ENCODE measurements at places on chromosomes 6 and 20.

GRCh38 chr6:138597336-138597735, 98.0 kb upstream of the NHSL1 start:
- DNase-seq, result no peak

DNA sequence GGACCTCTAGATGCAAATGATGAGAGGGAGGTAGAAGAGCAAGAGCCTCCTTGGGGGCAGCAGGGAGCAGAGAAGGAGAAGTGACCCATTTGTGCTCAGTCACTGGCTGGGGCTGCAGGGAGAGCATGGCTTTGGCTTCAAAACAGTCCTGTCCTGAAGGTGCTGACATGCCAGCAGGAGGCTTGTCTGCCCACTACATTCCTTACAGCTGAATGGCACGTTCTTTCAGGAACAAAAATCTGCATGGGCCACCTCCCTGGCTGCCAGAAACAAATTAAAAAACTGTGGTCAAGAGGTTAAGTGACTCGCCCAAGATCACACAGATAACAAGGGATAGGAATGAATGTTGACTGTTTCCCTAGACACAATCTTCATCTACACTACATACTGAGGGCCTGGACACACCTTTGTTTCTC, 188.8 kb downstream of the HIVEP2 start:
- DNase-seq, result no peak

- no peak for DNase-seq
Observed at GRCh38 chr6:117451671-117452070, 25.9 kb upstream of the ROS1 start.

GRCh38 chr6:6717953-6718352, 129.4 kb downstream of the LY86 start:
- no peak for DNase-seq

GRCh38 chr20:4724459-4725262, 3.0 kb downstream of the PRND start:
- DNase-seq, result no peak

DNA sequence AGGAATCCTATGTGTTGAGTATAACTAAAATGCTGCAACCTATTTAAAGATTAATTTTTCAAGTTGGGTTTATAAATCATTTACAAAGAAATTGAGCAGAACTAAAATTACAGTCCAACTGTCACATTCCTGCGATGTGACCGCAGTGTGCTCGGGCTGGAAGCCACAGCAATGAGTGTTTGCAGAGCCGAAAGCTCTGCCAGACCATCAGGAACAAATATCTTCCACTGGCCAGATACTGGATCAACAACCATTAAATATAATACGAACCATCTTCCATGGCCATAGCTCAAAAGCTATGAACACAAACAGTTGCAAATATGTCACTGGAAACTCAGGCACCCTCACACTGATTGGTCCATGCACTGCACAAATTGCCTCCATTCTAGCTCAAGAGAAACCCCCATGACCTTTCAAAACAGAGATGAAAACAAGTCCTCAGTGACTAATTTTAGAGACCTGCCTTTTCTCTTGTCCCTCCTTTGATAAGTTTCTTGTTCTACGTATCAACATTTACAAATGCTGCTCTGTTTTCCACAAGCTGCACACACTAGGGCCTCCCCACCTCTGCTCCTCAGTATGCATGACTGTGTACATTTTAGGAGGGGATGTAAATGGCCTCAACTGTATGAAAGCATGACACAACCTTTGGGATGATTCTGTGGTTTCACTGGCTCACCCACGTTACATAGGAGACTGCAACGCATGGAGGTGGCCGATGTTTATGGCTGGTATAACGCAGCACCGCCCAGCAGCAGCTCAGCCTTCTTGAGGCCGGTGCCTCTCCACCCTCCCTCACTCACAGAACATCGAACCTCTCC, 171.7 kb downstream of the WDR27 start:
- DNase-seq, result no peak

- DNase-seq, result no peak
Observed at GRCh38 chr20:58642441-58642840, 8.6 kb upstream of the STX16 start.

DNA sequence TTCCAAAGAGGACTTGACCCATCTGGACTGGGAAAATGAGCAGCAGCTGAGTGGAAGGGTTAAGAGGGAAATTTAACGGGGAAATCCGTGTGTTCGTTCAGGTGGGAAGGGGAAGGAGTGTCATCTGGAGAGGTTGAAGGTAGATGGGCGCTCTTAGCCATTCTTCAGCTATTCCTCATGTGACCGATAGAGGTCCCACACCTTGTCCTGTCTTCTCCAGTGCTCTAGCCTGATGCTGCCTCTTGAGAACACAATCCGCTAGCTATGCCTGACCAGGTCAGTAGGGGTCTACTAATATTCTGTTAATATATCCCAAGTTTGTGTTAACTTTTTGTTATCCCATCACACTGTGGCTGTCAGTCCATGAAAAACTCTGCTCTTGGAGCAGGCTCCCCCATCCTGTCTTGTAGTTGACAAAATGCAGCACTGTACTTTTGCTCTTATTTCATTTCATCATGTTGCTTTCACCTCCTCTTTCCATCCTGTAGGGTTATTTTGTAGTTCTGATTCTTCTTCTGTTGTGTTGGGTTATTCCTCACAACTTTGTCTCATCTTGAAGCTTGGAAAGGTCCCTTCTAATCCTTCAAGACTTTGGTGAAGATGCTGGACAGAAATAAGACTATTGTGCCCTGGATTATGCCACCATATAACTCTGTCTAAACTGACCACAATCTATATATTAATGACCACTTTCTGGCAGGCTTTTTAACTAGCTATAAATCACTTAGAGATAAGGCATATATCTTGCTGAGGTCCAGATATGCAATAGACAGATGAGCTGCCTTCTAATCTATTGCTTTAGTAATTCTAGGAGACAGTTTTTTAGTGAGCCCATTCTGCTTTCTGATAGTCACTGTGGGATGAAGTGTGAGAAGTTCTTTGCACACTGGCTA, 123.4 kb upstream of the SUPT3H start:
- no peak for DNase-seq

- no peak for DNase-seq
Observed at GRCh38 chr20:44405785-44406571, 50.5 kb downstream of the HNF4A start.

DNA sequence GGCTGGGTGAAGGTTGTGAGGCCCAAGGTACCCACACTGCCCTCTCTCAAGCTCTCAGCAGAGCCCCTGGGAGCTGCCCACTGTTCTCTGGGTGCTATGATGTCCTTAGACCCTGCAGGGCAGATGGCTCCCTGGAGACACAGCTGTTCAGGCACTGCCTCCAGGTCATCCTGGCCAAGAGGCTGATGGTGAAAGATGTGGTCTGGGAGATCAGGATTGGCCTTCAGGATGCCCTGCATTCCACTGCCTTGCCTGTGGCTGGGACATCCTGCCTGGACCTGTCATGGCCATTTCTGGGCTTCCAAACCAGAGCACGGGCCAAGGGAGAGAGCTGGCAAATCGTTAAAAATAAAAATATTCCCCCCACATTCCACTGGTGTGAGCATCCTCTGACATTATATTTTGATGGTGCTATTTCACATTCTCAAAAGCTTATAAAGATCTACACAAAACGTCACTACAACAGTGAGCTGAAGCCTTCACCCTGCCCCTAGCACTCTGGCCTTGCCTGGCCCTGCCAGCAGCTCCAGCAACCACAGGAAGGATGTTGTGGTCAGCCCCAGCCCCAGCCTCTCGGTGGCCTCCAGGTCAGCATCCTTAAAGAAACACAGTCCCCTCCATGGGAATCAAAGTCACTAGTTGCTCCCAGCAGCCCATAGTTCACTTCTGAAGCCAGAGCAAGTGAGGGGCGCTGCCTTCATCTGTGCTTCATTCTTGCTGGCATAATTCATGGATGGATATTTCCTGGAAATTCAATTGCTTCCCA, 13.5 kb upstream of the KCNK16 start:
- no peak for DNase-seq

GRCh38 chr6:21902628-21903169, 309.1 kb downstream of the SOX4 start:
- no peak for DNase-seq

DNA sequence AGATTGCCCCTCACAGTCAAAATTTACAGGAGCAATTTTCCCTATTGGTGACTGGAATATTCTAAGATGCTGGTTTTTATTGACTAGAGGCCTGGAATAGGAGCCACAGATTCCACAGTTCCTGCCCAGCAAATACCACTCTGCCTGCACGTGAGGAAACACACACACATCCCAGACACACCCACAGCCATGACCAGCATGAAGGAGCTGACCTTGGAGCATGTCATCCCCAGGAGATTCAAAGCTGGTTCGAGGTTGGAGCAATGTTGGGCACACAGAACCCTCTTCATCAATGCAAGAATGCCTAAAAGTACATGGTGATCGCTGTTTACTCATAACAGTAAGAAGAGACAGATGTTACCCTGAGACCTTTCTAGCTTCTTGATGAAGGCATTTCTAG, 244.6 kb upstream of the FOXQ1 start:
- DNase-seq, result no peak

DNA sequence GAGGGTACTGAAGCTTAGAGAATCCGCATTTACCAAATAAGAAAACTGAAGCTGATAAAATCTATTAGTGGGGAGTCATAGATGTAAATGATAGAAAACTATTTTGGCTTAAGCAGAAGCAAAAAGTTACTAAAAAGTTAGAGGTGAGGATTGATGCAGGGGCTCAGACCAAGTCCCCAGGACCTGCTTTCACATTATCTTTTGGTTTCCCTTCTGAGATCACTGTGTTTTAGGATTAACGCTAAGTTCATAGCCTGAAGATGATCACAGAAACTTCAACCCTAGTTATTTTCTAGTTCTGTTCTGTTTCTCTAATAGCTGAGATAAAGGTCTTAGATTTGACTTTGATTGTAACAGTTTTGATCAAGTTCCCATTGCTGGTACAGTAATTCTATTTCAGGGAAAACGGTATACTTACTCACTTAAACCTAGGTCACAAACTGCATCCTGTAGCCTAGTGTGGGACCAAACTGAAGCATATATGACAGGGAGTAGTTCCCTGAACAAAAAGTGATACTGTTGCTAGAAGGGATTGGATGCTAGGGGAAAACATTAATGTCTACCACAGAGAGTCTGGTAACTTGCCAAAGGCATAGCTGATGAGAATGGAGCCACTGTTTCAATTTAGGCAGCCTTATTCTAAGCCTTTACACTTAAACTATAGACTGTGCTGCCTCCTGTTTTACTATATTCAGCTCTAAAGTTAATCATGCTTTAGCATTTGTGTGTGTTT, 13.1 kb downstream of the CYB5R4 start:
- no peak for DNase-seq

DNA sequence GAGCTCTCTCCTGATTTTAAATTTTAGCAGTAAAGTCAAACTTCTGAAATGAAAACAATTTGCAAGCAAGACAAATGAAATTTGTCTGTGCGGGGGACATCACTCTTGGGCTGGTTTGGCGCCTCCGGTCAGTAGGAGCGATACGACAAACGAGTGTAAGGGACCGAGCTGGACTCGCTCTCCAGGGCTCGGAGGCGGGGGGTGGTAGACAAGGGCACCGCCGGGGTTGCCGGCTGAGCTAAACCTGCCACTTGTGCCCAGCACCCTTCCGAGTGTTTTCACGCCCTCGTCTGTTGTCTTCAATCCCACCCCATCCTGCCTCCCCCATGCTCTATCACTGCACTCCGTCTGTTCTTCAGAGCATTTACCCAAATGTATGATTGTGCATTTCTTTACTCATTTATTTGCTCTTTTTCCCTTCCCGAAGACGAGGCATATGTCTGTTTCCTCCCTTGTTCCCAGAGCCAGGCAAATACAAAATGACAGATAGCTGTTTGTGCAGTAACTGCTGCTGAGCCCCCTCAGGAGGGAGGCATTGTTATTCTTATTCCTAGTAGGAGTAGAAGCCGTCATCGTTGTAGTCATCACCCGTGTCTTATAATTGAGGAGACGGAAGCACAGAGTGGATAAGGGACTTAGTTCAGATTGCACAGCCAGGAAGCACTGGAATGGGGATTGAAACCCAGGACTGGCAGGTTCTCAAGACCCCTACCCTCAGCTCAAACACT, 62.8 kb upstream of the APCDD1L start:
- DNase-seq, result no peak

DNA sequence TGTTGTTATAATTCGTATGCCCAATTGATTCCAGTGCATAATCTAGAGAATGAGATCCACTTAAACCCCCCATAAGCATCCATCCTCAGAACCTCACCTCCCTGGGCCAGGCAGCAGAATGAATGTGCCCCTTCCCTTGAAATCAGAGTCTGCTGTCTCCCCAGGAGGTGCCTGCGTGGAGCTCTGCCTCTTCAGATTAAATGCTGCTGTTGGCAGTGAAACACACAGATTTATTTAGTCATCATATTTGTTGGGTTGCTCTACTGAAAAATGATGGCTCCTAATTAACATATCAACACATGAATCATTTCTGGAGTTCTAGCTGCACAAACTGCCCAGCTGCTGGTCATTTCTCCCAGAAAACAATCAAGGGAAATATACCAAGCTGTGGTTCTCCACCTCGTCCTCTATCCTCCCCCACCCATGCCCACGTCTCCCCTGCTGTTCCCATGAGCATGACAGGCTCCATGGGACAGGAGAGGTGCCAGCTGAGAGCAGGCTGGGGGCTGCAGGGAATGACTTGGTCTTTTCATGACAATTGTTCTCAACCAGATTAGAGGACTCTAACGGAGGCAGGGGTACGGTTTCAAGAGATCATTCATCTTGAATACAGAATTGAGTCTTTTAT, 633.1 kb downstream of the CDH26 start:
- no peak for DNase-seq

DNA sequence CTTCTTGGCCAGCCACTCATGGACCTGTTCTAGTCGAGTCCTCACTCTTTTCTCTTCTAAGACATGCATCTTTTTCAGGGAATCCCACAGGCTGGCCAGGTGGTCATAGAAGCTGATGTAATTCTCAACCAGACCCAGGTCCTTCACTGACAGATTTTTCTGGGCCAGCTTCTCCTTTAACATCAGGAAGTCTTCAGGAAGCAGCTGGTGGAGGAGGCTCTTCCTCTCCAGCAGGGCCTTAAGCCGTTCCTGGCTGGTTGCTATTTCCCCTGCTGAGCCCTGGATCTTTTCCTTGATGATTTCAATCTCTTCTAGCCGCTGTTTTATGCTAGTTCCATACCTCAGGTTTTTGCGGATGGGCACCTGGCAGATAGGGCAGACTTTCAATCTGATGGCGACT, 28.6 kb downstream of the DDX27 start:
- no peak for DNase-seq

DNA sequence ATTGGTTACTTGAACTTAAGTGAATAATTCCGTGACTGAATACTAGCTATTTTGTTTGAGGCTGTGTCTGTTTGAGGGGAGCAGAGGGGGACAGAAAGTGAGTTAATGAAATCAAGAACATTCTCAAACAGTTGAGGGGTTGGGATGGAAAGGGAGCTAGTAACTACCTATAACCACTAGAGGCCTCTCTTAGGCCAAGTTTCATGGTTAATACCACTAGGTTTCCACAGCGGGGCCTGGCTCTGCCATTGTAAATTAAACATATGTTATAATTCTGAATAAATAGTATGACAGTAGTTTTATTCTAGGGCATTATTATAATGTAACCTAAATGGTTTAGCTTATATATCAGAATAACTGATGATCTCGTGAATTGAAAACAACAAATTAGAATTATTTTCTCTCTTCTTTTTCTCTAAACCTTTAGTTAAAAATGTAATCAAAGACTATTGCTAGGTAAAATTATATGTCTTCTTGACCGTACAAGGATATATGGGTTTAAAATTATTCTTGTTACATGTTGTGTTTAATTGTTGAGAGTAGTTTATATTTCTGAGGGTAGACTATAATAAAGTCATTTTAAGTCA, 108.1 kb downstream of the BCKDHB start:
- DNase-seq, result no peak

All from NCI-H2081 treated with DMSO at 0.1 percent for 48 hours (cell line).